KG1 (cell line): ENCODE measurements at places on chromosomes 5 and 9.

DNA sequence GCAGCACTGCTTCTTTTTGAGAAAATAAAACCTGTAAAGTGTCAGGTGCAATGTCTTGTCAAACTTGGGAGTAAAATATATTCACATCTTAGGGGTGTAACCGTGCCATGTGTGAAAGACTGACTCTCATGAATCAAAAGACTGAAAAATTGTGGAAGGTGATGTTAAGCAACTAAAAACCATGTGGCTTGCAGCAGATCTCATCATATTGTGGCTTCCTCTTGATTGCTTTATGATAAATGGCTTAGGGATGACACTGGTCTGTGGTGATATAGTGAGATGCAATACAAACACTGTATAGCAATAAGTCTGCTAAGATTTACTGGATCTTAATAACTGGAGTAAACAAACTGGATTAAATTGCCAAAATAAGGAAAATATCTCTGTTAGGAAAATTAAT, 321.6 kb downstream of the EDIL3 start:
- DNase-seq = no peak

- no peak for DNase-seq
Observed at GRCh38 chr9:135705376-135705775, 3.4 kb downstream of the KCNT1 start.

- no peak for DNase-seq
Observed at GRCh38 chr5:158082696-158083287, 223.8 kb upstream of the CLINT1 start.

GRCh38 chr5:142495531-142495930, 170.7 kb upstream of the SPRY4 start:
- DNase-seq = no peak

DNA sequence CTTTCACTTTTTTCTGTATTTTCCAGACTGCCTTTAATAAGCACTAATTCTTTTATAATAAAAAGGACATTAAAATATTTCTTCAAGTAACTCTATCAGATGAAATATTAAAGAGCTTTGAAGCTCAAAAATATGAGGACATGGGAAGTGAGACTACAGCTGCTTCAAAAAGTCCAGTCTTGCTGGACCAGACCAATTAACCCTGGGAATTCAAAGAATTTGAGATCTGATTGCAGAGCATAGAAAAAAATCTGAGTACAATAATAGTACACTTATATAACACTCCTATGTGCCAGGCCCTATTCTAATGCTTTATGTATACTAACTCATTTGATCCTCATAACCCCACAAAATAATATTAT, 9.8 kb downstream of the TMEM245 start:
- DNase-seq = no peak

GRCh38 chr9:94096819-94097577, 12.7 kb downstream of the PTPDC1 start:
- no peak for DNase-seq

DNA sequence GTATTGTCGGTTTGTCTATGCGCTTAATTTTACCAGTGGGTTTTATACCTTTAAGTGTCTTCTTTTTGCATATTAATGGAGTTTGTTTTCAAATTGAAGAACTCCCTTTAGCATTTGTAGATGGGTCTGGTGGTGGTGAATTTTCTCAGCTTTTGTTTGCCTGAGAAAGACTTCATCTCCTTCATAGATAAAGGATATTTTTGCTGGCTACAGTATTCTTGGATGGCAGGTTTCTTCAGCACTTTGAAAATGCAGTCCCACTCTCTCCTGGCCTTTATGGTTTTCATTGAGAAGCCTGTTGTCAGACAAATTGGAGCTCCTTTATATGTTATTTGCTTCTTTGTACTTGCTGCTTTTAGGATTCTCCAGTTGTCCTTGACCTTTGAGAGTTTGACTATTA, 142.1 kb downstream of the RAB3C start:
- DNase-seq = no peak

- DNase-seq = no peak
Observed at GRCh38 chr9:84856181-84856632, 186.7 kb downstream of the NTRK2 start.

GRCh38 chr9:18438300-18438925, 35.5 kb upstream of the ADAMTSL1 start:
- DNase-seq = no peak

DNA sequence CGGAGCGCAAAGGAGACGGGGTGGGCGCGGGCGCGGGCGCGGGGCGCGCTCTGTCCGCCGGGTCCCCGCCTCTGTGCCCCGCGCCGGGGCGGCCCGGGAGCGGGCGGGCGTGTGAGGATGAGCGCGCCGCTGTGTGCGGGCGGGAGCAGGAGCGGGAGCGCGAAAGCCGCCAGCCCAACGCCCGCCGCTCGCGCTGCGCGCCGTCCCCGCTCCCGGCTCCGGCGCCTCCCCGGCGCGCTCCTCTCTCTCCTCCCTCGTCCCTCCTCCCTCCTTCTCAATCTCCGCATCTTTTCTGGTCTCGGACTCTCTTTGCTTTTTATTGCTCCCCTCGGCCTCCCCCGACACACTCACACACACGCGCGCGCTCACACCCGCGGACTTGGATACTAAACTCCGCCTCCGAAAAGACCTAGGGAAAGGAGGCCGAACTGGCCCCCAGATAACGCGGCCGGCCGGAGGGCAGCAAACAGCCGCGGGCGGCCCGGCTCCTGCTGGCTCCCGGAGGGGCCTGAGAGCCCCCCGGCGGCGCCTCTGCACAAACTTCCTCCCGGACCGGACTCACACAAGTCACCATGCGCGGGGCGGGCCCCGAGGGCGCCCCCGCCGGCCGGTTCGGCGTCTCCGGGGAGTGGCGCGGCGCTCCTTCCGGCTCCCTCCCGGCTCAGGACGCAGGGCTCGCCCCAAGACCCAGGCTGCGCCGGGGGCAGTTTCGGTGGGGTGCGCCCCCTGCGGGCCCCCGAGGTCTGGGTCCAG, at the start of gene FIBCD1:
FIBCD1 (minus strand) TSS at position 596 of the 753 bp plus-strand sequence. CDS start 640 bp downstream, outside the sequence.
- DNase-seq = peak; percentile 7

- DNase-seq = no peak
Observed at GRCh38 chr9:2116073-2116472, 100.9 kb downstream of the SMARCA2 start.
